Caco-2 (cell line): ENCODE measurements at places on chromosomes 2 and 18. TPM values are rescaled to one million over a fixed set of nuclear protein-coding genes. Genes with fewer than 3 reads are reported as not detected.

GRCh38 chr2:169164311-169164710, 94.9 kb downstream of the DHRS9 start:
- no peak for DNase-seq

DNA sequence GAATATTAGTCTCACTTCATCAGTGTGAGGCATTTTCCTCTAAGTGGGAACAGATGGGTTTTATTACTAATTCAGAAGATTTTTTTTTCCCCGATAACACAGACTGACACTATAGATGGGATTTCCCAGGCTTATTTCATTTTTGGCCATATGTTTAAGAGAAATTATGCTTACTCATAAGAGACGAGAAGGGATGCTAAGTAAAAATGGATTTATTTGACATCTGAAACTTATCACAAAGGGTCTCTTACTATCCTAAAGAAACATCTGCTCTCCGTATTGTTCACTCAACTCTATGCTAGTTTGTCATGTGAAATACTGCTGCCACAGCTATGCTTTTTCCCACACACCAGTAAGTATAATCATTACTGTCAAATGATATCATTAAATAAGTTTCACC, 1476.3 kb downstream of the LRP1B start:
- no peak for DNase-seq

GRCh38 chr18:63181706-63182309, 137.8 kb downstream of the BCL2 start:
- DNase-seq, result no peak

GRCh38 chr2:121078899-121079298, 206.1 kb downstream of the TFCP2L1 start:
- DNase-seq, result no peak

DNA sequence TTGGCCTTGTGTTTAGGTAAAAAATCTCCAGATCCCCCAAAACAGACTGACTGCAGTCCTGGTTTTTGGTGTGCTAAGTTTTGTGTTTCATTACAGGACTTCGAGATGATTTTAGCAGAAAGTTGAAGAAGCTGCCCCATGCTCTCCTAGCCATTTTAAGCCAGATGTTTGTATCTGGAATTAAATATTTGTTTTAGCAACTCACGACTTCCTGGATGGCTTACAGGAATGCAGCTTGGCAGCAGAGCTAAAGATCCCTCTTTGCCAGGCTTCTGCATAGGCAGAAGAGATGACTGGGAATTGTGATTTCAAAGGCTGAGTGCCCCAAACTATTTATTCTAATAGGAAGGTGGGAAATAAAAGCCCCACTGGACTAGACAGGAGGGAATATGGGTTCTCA, 31.1 kb downstream of the ONECUT2 start:
- DNase-seq, result no peak

The NEB gene
- total RNA-seq, result 14.7 and 17.6 TPM in 2 replicates

The GPR35 gene
- 21.3 and 21.5 TPM in 2 replicates for total RNA-seq

The CNOT9 gene
- total RNA-seq, result 56.4 and 59.9 TPM in 2 replicates

The IKZF2 gene
- total RNA-seq, result 13.3 and 14.2 TPM in 2 replicates

The INHA gene
- 1.5 TPM in 2 replicates for total RNA-seq
